Activated CD8-positive, alpha-beta memory T cell treated with anti-CD3 and anti-CD28 coated beads, Interleukin-2, amount 50 U/mL, for 48 hours (primary cell): ENCODE measurements at places on chromosomes 7 and 10.

- DNase-seq, result no peak
Measured at GRCh38 chr7:99953649-99954048, 22.2 kb downstream of the AZGP1 start.

GRCh38 chr10:78686444-78687060 lies 382.2 kb upstream of the ZMIZ1 start:
- DNase-seq, result no peak

GRCh38 chr10:88788924-88789323 lies 13.6 kb upstream of the LIPM start:
- DNase-seq, result no peak

- DNase-seq, result no peak
Measured at GRCh38 chr7:66303454-66304155, 98.5 kb downstream of the TPST1 start.

DNA sequence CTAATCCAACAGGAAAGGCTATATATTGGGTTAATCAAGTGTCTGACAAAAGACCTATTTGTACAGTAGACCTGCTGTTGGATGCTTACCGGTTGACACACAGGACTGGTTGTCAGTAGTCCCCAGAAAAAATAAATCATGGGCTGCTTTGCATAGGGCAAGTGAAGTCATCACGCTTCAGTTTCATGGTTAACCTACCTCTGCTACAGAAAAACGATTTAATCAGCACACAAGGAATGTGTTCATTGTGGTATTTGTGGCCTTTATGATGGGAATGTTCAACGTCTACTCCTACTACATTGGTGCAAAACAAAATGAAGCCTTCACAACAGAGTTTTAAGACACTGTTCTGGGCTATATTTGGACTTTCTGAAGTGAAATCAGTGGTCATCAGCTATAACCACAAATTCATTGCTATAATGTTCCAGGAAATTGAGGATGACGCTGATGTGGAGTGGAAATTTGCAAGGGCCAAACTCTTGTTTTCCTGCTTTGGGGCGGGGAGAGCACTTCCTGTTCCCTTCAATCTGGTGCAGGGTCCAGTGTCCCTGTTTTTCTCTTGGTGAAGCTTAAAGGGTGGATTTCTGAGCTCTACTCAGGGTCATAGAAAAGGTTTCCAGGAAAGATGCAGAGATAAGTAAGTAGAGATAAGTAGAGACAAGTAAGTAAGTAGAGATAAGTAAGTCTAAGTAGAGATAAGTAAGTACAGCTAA lies 39.3 kb upstream of the GGCT start:
- no peak for DNase-seq

DNA sequence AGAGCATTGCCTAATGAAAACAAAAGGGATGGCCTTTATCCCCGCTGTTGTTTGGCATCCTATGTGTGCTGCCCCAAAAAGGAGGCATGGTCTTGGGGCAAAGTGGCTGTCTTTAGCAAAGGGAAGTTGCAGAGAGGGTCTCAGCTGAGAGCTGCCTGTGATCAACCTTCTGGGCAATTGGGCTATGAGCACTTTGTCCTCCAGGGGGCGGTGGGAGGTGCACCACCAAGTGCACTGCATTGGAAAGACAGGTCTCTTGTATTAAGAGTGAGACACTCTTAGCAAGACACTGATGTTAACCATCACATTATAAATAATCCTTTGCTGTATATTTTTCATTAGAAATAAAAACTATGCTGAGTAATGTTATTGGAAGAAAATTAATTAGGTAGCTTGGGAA lies 314.8 kb downstream of the POM121L12 start:
- DNase-seq, result peak; percentile 50

DNA sequence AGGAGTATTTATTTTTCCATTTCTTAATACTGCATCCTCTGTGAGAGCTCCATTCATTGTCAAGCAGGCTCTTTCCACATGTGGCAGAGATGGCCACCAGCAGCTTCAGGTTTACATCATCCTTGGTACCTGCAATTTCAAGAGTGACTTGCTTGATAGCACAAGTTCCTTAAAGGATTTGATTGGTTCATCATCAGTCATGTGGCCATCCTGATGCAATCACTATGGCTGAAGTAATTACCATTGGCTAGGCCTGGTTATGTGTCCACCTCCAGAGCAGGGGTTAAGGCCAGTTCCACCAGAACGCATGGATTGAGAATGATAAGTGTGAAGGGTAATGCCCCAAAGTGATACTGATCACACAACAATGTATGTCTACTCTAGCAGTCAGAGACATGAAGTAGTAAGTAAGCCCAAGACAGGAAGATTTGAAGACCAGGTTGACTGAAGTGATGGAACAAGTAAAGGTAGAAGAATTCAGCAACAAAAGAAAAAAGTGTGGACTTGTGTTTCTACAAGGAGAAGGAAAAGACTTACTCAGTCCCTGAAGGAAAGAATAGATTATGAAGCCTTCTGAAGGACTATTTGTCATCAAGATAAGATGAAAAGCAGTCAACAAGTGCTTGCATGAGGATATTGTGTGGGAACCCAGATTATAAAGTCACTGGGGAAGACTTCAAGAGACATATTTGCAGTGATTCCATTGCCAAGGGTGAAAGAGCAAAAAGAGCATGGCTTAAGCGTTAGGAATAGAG lies 26.4 kb upstream of the PRKAR2B start:
- DNase-seq, result no peak

DNA sequence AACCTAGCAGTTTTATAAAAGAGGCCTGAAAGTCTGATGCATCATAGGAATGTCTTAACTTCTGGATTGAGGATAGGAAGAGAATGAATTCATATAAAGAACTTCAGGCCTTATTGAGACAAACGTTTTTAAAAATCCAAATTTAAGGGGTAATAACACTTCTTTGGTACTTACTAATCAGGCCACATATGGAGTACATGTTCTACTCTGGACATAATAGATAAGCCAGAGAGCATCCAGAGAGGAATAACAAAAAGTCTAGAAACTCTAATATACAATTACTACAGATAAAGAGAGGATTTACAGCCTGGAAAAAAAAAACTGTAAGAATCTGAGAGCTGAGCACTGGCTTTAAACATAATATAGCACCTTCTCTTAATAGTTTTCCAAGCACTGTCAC lies 2.9 kb downstream of the MTPAP start:
- no peak for DNase-seq

DNA sequence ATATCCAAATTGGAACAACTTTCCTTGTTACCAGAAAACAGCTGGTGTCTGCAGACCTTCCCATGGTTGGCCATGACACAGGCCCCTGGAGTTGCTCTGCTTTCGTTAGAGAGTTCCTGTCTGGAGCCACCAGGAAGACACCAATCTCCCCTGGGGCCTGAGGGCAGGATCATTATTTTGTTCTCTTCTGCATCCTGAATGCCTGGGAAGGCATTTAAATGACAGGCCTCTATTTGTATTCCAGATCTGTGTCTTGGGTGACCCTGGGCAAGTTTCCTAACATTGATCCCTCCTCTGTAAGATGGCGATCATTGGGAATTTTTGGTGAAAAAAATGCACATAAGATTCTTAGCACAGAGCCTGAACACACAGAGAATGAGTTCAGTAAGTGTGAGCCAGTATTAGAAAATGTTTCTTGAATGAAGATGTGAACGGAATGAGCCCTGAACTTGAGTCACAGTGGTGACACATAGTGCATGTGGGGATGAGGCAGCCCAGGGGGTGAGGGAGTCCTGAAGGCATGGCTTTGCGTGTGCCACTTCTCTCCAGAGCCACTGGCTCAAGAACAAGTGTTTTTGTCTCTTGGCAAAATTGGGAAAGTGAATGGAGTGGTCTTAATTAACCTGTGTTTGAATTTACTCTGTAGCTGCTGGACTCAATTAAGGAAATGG lies 28.4 kb downstream of the BMPER start:
- DNase-seq, result no peak

DNA sequence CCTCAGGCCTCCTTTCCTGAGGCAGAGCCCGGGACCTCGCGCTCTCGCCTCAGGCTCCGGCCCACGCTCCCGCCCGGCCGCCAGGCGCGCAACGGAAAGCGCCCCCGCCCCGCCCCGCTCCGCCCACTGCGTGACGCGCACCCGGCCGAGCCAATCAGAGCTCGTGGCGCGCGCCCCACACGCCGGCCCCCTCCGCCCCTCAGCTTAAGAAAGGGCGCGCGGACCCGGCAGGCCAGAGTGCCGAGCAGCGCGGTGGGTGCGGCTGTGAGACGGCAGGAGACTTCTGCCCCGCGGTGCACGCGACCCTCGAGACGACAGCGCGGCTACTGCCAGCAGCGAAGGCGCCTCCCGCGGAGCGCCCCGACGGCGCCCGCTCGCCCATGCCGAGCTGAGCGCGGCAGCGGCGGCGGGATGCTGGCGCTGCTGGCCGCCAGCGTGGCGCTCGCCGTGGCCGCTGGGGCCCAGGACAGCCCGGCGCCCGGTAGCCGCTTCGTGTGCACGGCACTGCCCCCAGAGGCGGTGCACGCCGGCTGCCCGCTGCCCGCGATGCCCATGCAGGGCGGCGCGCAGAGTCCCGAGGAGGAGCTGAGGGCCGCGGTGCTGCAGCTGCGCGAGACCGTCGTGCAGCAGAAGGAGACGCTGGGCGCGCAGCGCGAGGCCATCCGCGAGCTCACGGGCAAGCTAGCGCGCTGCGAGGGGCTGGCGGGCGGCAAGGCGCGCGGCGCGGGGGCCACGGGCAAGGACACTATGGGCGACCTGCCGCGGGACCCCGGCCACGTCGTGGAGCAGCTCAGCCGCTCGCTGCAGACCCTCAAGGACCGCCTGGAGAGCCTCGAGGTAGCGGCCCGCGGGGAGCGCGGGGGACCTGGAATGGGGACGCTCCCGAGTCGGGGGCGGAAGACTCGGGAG lies at the start of gene NPTX2:
Gene NPTX2 (plus strand): TSS at position 235 of the 909 bp plus-strand sequence. CDS start 177 bp downstream, at position 412.
- DNase-seq, result peak; percentile 62

GRCh38 chr10:35351021-35351420 lies 14.7 kb downstream of the CCNY start:
- DNase-seq, result no peak

GRCh38 chr7:71442492-71443190 lies 310.7 kb downstream of the GALNT17 start:
- DNase-seq, result no peak

- peak; percentile 75 for DNase-seq
Measured at GRCh38 chr7:100799037-100799896, 28.1 kb downstream of the EPHB4 start.

DNA sequence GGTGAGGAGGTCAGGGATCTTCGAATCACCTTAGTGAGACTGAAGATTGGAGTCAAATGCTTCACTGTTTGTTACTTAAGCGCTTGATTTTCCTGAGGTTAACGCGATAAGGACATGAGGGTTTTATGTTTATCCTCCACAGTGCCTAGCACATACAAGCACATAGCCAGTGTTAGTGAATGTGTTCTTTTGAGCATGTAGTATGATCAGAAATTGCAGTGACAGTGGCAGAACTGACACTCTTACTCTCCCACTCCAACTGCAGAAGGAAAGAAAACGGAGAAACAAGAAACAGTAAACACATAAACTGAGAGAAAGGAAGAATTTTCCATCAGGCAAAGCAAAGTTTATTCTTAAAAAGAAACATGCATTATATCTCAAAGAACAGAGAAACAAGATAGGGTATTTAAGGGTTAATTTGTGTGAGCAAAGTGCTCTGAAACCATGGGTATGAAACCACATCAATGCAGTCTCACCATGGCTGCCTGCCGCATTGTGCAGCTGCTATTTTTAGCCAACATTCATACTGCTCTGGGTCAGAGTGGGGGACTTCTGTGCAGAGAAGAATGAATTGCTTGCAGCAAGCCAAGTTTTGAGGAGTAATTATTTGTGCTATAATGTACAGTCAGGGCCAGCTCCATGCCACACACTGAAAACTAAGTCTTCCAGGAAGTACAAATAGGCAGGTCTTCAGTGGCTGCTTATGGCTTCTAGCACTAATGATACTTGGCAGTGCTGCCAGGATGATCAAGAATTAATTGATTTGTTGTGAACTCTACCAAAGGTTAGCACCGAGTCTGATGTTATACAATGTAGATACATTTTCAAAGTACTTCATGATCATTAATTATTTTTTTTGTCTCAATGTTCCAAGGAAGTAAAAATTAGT lies 152.0 kb downstream of the MACC1 start:
- no peak for DNase-seq

GRCh38 chr10:58107506-58107905 lies 160.2 kb downstream of the IPMK start:
- no peak for DNase-seq

GRCh38 chr7:25643770-25644394 lies 415.6 kb upstream of the NPVF start:
- no peak for DNase-seq

GRCh38 chr7:137324796-137325696 lies 18.5 kb downstream of the PTN start:
- no peak for DNase-seq

DNA sequence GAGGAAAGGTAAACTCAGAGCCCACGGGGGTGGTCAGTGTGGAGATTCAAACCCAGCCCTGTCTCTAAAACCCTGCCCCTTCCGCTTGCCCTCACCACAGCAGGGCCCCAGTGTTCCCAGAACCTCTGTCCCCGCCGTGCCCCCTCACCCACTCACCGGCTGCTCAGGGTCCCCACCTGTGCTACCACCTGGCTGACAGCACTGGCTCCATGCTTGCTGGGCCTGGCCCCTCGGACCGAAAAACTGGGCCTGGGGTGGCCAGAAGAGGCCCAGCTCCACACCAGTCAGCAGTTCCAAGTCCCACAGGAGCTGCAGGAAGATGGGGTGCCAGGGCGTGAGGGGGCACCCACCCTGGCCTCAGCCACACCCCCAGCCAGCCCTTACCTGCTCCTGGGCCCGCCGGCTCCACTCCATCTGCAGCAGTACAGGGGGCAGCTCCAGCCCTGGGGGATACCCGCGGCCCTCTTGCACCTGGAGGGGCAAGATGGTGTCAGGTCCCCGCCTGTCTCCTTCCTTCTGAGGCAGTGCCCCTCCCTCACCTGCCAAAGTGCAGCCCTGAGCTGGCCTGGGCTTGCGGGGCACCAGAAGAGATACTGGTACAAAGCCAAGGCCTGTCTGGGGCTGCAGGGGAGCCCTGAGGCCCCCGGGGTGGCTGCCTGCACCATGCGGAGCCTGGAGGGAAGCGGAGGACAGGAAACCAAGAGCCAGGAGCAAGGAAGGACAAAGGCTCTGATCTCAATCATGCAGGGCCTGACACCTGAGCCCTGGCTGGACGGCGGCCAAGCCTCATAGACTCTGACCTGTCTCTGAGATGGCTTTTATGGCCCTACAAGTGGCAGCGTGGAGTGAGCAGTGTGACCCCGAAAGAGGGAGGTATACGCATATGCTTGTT lies 11.7 kb downstream of the ATP6V1F start:
- no peak for DNase-seq
